ENCODE measurements at places on chromosomes 1 and 21.

DNA sequence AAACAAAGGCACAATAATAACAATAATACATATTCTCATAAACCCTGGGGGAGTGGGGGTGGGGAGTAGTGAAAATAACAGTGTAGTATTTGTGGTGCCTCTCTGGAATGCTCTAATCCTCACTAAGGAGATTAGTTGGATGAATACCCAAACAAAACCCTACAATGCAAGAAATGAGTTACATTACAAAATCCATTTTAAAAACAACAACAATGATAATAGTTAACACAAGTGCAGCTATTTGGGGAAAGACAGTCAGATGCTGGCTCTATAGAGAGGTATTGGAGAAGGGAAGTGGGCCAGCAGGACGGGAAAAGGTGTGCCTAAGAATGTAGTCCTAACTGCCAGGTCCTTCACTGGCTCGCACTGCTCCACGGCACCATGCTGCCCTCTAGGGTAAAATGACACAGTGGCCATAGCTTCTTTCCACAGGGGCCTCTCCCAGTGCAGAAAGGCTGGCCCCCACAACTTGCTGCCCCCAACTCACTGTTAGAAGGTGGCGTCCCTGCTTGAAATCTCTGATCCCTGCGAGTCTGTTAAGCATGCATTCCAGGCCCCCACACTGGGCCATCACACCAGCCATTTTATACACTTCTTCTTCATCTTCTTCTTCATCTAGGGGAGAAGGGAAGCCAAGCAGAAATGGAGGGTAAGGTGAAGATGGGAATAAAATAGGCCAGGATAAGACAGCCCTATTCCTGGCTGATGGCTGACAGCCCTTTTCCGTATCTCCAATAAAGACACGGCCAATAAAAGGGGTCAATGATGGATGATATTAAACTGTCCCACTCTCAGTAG lies 113.8 kb downstream of the UBR4 start:
- no peak for DNase-seq

GRCh38 chr1:80827666-80828065 lies 973.1 kb upstream of the ADGRL2 start:
- DNase-seq: no peak

DNA sequence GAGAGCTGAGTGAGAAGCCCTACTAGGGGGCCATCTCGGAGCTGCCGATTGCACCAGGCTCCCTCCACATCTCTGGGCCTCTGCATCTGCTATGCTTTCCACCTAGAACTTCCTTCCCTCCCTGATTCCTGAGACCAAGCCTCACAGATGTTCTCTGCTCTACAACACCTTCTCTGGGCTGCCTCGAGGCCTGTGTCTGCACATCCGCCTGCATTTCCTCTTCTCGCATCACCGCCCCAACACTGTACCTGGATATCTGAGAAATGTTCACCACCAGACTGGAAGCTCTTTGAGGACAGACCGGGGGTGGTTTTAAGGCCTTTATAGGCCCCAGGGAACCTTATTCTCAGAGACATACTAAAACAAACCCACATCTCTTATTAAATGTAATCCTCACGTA lies 20.7 kb downstream of the CTNNBIP1 start:
- no peak for DNase-seq

- DNase-seq: no peak
These were observed 14.5 kb downstream of the RASSF5 start for GRCh38 chr1:206521694-206522402.

DNA sequence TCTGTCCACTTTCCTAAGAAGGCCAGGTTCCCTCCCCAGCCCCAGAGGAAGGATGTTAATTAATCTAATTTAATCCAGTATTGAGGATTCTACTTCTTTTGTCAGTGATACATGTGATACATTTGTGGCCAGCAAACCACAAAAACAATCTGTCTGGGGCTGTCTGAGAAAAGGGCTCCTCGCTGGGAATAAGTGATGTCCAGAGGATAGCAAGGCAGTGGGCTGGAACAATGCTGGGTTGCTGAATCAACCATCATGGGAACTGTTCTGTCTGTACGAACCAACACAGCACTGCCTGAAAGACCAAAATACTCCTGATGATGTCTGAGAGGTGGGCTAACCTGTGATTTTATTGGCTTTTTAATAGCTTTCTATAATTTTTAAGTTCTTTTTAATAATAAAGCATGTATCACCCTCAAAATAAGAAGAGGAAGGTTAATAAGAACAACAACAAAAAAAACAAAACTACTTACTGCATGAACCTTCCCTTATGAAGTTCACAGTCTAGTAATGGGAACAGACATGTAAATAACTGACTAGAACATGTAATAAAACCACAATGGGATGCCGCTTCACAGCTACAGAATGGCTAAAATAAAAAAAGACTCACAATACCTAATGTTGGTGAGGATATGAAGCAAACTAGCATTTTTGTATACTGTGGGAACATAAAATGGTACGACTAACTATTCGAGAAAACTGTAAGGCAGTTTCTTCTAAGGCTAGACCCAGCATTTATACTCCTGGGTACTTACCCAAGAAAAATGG lies 11.4 kb upstream of the ADAR start:
- DNase-seq: no peak

DNA sequence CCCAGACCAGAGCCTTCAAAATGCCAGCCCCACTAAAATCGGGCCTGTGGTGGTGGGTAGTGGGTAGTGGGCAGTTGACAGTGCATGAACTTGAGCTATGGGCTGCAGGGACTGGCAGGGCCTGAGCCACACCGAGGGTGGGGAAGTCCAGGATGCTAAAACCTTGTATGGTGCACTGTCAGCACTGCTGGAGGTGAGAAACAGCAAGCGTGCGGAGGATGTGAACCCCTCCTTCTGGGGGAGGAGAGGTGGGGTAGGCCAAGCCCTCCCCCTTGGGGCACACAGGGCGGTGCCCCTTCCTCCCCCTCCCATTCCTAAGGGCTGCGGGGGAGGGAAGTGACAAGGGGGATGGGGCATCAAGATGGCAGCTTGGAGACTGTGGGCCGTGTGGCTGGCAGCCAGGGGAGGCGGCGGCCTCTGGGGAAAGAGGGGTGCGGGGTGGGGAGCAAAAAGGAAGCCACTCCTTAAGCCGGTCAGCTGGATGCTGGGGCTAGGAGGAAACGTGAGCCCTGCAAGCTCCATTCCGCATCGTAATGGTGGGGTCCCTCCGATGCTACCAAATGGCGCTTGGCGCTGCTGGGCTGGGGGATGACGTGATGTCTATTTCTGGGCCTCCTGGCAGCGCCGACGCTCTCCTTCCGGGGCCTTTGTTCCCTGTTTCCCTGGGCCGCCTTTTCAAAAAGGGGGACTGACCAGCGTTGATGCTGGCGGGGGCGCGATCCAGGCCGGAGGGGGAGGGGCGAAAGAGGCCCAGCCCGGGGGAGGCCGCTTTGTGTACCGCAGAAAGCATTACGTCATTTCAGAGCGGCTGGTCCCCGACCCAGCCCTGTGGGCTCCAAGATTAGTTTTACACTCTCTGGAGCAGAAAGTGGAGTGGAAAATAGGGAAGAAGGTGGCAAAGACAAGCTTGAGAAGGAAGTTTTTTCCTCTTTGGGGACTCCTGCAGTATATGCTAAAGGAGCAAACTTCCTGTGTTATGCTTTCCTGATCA lies 809 bp downstream of the SYT11 start:
- DNase-seq: no peak

- DNase-seq: no peak
These were observed 27.7 kb downstream of the CD34 start for GRCh38 chr1:207883104-207883651.

- DNase-seq: no peak
These were observed 39.5 kb downstream of the IER5 start for GRCh38 chr1:181127898-181128453.

GRCh38 chr1:17222557-17222956 lies 17.6 kb downstream of the PADI1 start:
- no peak for DNase-seq

- DNase-seq: no peak
These were observed 39.1 kb upstream of the PRSS38 start for GRCh38 chr1:227776331-227776771.

GRCh38 chr1:95126366-95126765 lies 9.2 kb downstream of the TLCD4 start:
- DNase-seq: peak; percentile 23

- DNase-seq: no peak
These were observed 15.8 kb downstream of the INPP5B start for GRCh38 chr1:37931102-37931360.

DNA sequence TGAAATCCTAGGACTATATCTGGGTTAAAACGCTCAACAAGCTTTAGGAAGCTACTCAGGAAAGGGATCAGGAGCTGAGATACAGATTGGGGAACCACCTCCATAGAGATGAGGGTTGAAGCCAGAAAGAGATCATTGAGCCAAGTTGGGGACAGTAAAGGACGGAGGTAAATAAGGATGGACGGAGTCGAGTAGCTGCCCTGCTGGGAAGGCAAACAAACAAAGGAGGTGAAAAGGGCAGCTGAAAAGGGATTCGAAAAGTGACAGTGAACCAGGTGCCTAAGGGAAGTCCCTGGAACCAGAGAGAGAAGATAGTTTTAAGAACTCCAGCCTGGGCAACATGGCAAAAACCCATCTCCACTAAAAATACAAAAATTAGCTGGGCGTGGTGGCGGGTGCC lies 6.3 kb upstream of the CAMSAP2 start:
- no peak for DNase-seq

DNA sequence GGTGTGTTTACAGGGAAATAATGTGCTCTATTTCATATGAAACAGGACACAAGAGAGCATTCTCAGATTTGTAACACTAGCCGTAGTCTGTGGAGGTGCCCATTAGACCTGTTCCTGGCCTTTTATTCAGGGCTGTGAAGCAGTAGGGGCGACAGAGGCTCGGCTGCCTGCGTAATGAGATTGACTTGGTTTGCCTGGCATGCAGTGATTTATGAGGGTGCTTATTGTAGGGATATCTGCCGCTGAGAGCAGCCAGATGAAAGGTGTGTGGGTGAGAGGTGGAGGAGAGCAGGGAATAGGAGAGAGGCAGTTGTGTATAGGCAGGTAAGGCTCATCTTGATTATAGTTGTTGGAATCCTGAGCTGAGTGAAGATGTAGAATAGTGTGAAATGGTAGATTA lies 51.3 kb downstream of the DNAJC6 start:
- no peak for DNase-seq

- DNase-seq: no peak
These were observed 21.2 kb upstream of the DISC1 start for GRCh38 chr1:231605149-231606100.

GRCh38 chr21:30216041-30216723 lies at the start of gene CLDN8:
TSS of gene CLDN8 (minus strand) at chr21:30216097. CDS start at chr21:30215925, 172 bp downstream.
- no peak for DNase-seq

DNA sequence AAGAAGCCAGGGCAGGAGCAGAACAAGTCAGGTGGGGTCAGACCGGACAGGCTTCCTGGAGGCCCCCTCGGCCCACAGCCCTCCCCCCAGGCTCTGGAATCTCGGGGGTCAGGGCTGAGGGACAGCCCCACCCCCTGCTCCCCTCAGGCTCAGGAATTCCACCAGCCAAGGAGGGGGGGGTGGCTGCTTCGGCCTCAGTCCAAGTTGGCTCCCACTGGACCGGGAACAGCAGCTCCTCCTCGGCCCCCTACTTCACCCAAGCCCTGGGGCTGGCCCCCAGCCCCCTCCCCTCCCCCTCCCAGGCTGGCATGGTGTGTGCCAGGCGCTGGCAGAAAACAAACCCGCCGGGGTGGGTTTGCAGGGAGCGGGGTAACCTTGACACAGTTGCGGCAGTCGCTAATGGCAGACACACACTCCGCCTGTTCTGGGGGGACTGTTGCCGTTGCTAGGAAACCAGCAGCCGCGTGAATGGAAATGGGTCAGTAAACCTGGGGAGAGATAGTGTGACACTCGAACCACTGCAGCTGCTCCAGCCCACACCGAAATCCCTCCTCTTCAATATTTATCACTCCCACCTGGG lies 32.4 kb downstream of the AHDC1 start:
- DNase-seq: no peak

DNA sequence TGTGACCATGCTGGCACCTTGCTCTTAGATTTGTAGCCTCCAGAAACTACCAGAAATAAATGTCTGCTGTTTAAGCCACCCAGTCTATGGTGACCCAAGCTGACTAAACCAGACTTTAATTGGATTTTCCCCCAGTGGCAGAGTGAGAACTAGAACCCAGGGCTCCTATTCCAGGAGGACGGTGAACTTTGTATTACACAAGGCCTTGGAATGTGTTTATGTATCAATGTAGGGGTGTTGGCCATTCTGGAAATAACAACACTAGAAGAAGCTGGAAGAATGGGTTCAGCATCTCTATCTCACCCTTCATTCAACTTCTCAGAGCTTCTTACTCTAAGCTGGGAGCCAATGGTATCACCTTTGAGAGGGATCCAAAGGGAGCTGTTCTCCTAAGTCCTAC lies 37.0 kb downstream of the ARHGEF11 start:
- DNase-seq: no peak

- no peak for DNase-seq
These were observed 1.6 kb upstream of the HAX1 start for GRCh38 chr1:154270833-154271232.

DNA sequence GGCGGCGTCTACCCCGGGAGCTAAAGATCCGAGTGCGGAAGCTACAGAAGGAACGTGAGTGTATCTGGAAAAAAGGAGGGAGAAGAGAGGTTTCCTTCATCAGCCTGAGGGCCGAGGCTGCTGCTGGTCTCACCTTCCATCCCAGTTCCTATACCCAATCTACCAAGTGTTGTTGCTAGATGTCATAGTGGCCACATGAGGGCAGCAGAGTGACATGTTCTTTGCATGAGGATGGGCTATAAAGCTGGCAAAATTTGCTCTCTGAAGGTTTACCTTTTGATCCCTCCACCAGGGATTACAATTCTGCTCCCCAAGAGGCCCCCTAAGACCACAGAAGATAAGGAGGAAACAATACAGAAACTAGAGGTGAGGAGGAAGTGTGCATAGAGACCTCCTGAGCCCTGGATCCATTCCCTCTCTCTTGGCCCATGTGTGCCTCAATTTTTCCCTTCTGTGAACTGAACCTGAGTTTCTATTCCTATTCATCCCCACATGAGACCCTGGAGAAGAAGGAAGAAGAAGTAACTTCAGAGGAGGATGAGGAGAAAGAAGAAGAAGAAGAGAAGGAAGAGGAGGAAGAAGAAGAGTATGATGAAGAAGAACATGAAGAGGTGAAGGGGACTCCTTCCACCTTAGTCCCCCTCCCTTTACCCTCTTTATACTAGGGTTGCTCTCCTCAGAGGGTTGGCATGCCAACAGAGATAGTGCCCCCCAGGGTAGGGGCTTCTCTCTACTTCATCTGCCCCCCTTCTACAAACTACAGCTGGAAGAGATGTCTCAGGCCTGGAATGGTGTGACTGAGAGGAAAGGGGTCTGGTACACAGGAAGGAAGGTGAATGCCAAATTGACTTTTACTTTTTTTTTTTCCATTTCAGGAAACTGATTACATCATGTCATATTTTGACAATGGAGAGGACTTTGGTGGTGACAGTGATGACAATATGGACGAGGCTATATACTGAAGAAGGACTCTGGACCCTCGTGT lies 13.3 kb downstream of the POLR3GL start:
- DNase-seq: peak; percentile 87

- no peak for DNase-seq
These were observed 854.4 kb downstream of the LTN1 start for GRCh38 chr21:28138272-28138671.

- DNase-seq: no peak
These were observed 106.0 kb downstream of the ELAVL4 start for GRCh38 chr1:50214717-50215116.

Measured in NCI-H2029 treated with DMSO at 0.1 percent for 48 hours (cell line).